ENCODE measurements at places on chromosomes 13 and 19.

- DNase-seq = no peak
Measured at GRCh38 chr13:72403396-72404010, 323.9 kb downstream of the MZT1 start.

GRCh38 chr19:4807188-4807587, 15.7 kb downstream of the FEM1A start:
- no peak for DNase-seq

GRCh38 chr13:51734786-51735185, 69.2 kb downstream of the DHRS12 start:
- no peak for DNase-seq

DNA sequence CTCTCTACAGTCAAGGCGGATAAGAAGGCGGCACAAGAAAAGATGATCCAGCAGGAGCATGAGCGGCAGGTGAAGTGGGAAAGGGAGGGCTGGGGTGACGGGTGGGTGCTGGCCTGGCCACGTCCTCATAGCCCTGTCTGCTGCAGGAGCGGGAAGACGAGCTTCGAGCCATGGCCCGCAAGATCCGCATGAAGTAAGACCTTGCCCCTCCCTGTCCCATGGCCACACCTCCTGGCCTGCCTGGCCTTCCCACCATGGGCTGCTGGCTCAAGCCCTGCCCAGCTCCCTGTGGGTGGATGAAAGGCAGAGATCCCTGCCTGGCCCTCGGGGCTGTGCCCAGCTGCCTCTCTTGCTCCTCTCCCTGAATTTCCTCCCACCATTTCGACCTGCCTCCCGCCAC, 7.2 kb downstream of the ZNF296 start:
- no peak for DNase-seq

- no peak for DNase-seq
Measured at GRCh38 chr13:49497272-49497671, 1.5 kb downstream of the PHF11 start.

DNA sequence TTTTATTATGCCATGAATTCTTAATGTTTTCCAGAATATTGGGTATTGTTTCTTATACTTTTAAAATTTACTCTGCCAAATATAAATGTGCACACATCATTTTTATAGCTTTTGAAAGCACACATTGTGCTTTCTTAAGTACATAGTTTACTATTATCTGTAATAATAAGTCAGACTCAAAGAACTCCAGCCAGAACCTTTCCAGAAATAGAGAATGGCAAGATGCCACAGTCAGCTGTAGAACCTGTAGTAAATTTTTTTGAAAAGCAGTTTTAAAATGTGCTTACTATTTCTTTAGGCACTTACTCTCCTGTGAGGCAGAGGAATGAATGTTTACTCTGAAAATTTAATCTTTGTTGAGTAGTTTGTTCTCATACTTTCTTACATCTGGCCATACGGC, 1287.1 kb downstream of the PCDH9 start:
- no peak for DNase-seq

DNA sequence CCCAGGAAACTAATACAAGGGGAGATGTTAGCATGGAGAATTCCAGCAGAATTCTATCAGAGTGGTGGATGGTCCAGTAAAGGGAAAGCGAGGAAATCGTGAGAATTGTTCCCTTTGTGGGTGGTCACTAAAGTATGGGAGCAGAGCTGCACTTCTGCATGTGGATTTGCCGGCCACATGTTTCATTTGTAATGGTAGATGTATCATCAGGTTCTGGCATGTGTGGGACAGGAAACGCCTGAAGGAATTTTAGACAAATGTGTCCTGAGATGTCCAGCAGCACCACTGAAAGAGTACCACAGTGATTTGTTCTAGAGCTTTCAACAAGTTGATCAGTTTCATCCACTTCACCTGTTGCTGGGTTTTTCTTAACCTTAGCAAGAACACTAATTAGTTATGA, 308.4 kb downstream of the SHISA2 start:
- DNase-seq = no peak

DNA sequence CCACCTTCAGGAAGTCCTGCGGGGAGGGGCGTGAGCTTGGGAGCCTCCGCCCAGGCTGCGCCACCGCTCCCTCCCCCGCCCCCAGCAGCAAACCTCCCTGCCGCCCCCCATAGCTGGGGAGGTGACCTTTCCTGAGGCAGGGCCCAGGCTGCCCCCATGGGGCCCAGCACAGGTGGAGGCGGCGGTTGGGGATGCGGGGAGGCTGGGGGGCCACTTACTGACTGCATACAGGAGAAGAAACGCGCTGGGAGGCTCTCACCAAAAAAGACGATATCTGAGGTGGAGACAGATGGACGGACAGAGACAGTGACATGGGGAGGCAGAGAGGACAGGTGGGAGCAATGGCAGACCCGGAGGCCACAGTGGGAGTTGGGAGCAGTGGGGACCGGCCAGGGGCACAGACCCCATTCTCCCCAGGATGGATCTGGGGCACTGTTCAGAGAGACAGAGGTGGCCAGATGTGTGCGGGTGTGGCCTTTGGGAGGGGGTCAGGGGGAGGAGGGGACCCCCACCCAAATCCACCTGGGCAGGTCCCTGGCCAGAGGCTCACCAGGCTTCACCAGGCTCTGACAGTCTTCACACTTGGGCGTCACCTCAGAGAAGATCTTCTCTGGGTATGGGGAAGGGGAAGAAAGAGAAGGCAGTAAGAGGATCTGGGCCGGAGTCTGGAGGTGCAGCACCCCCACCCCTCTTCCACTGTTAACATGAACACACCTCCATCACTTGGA, 3.0 kb upstream of the RINL start:
- DNase-seq = no peak

DNA sequence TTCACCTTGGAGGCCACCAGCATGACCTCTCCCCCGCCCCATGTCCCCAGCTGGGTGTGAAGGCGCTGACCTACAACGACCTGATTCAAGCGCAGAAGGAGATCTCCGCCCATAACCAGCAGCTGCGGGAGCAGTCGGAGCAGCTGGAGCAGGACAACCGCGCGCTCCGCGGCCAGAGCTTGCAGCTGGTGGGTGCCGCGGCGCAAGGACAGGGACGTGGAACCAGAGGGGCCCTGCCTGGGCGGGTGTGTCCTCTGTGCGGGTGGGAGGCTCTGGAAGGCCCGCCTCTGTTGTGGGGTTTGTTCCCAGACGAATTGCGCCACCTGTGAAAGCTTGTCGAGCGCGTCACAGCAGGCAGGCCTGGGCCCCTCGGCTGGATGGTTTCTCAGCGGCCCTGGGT, 22.3 kb downstream of the PLEKHJ1 start:
- DNase-seq = no peak

DNA sequence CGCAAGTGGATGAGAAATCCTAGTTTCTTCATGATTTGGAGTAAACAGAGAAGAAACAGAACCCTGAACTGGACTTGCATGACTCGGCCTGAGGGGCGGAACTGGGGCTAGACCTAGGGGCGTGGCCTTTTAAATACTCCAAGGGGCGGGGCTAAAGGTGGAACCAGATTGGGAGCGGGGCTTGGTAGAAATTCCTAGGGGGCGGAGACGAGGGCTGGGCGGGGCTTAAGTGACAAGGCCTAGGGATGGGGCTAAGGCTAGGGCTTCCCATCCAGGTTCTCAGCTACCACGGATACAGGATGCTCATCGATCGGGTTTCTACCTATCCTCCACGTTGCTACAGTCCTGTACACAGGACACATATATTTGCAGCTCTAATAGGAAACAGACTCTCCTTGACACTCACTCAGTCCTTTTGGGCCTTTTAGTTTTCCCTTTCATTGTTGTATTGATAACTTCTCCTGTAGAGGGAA, 372 bp upstream of the ZNF699 start:
- no peak for DNase-seq

GRCh38 chr13:31930490-31930889, 101.1 kb upstream of the FRY start:
- no peak for DNase-seq

DNA sequence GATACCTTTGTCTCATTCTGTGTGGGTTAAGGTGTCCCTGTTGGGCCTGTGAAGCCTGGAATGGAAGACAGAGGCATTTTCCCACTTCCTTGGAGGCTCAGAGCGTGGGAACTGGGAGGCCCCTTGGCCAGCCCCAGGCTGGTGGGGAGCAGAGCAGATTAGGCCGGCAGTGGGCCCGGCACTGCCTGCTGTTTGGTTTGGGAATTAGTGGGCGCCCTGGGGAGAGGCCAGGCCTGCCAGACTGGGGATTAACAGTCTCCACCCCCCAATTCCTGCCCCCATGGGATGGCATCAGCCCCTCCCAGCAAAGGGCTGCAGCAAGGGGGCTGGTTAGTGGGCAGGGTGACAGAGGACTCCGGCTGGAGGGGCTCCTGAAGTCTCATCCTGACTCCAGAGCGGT, 3.1 kb upstream of the BEST2 start:
- DNase-seq = no peak

GRCh38 chr13:97388373-97388772, 45.6 kb upstream of the RAP2A start:
- DNase-seq = no peak

DNA sequence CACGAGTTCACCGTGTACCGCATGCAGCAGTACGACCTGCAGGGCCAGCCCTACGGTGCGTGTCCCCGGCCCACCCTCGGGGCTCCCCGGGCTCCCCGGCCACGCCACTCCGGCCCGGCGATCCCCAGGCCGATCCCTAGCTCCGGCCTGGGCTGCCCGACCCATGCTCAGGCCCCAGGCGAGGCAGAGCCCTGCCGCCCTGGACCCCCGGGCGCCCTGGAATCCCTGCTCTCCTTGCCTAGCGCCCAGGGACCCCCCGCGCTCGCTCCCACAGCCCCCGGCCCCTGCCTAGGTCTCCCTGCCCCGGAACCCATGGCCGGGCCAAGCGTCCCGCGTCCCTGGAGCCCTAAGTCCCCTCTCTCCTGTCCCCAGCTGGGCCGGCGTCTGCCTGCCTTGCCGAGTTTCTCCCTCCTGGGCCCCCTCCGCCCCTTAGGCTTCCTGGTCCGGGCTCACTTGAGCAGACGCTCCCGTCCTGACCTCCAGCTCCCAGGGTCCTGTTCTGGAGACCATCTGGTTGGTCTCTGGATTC, 494 bp downstream of the NCLN start:
- no peak for DNase-seq

GRCh38 chr13:34748073-34748472, 194.0 kb upstream of the NBEA start:
- no peak for DNase-seq

GRCh38 chr19:29187676-29188075, 25.3 kb downstream of the UQCRFS1 start:
- DNase-seq = no peak

DNA sequence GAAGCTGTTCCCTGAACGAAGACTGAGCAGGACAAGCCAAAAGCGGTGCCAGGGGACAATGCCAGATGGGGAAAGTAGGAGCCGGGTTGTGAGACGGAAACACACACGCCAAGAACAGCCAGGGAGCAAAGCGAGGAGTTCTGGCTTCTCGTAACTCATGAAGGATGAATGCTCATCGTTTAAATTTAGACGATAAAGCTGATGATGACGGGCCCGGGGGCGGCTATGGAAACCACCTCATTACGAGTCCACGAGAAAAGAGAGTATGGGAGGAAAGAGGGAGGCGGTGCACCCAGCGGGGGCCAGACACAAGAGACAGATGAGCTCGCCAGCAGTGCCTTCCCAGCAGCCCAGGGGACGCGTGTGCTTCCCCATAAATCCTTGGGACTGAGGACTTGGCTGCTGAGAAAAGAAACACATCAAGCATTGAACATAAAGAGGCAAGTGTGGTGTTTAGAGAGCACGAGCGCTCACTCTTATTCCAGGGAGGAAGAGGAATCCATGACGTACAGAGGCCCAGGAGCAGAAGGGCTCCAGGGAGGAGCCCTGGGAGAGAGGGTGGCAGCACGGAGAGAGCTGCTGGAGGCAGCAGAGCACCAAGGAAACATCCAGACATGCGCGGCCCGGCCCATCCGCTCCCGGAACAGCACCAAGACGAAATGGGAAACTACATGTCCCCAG, 70.7 kb downstream of the EPS15L1 start:
- no peak for DNase-seq

GRCh38 chr13:98780451-98780850, 28.0 kb upstream of the SLC15A1 start:
- no peak for DNase-seq

GRCh38 chr19:15154002-15154612, 46.7 kb downstream of the NOTCH3 start:
- DNase-seq = no peak

- DNase-seq = no peak
Measured at GRCh38 chr13:106548064-106548696, 12.7 kb upstream of the EFNB2 start.

DNA sequence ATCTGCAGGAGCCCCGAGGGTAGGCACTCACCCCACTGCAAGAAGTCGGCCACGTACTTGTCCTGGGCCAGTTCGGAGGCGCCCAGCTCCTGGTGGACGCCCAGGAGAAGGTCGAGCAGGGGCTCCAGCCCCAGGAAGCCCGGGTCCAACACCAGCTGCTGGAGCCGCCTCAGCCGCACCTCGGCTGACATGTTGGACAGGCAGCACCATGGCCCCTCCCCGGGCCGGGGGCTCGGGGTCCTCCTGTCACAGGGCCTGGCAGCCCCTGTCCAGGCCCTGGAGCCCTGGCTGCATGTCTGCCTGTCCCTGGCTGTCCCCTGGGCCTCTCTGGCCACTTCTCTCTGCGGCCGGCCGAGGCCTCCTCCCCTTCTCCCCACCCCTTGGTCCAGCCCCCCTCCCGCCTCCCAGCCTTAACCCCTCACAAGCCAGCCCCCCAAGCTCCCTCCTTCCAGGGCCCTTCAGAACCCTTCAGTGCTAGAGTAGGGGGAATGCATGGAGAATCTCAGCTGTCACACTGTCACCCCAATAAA, at the start of gene DMPK:
TSS of gene DMPK (minus strand) at position 329 of the 530 bp plus-strand sequence. CDS start at position 191, 138 bp downstream.
- no peak for DNase-seq

Data from central memory CD4-positive, alpha-beta T cell (primary cell).